Ovary (tissue), 10 donors: ENCODE measurements at places on chromosomes 4 and X.

DNA sequence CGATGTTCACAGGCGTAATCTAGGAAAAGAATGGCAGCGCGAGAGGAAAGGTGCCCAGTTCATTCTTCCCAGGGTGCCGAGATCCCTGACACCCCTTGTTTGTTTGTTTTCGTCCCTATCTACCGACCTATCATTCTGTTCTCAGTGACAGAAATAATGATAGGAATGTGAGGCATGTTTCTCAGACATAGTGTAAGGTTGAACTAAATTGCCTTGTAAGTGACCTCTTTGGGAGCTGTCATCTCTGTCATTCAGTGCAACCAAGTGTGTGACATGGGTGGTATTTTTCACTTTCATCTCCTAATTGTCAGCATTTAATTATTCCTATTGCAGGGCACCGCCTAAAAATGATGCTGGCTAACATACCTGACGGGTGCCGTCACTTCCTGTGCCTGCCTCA is 24.4 kb downstream of the CLDN22 start:
- H3K27me3 ChIP-seq: no peaks in the 10 kb centered on the region
- DNase-seq: no peak
- H3K4me3 ChIP-seq: no peak overlapping the region

DNA sequence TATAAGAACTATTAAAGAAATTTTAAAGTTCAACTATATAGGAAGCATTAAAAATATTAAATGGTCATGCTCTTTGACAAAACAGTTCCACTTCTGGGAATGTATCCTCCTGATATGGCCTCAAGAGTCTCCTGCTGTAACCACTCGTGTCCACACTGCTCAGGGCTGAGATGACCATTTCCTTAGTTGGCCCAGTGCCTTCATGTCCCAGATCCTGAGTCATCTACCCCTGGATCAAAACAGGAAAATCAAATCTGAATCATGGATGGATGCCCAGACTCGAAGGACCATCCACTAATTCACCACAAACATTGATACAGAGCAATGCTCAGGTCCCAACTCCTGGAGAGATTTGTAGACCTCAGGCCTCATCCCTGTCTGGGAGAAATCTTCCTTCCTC is 44.7 kb downstream of the GPRASP3 start:
- H3K27me3 ChIP-seq: no peaks in the 10 kb centered on the region
- DNase-seq: no peak
- H3K4me3 ChIP-seq: no peak overlapping the region
- peaks cover 1% of the 10 kb centered on the region for H3K4me1 ChIP-seq
- H3K27ac ChIP-seq: no peak overlapping the region

DNA sequence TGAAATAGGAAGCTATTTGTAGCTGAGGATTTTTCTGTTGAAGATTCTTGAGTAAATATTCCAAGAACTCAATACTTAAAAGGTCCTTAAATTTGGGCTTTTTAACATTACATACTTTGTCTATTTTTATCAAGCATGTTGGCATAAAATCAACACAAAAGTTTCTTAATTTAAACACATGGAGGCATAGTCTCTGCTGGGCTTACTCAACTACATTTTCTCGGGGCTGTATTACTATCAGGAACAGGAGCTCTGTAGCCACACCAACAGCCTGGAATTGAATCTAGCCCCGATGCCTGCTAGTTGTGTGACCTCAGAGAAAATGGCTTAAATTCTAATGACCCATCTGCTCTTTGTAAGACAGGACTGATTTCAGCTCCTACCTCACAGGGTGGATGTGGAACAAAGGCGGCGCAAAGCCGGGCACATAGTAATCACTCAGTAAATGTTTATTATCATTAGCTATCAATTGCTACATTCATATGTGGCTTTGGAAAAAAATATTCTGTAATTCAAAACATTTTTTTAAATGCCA is 207.0 kb downstream of the NSUN7 start:
- peaks cover 8% of the 10 kb centered on the region for H3K4me1 ChIP-seq
- H3K27me3 ChIP-seq: no peaks in the 10 kb centered on the region
- no peak for DNase-seq
- no peak overlapping the region for H3K4me3 ChIP-seq
- no peak overlapping the region for H3K27ac ChIP-seq

GRCh38 chrX:84469226-84469625 is 33.0 kb downstream of the HDX start:
- no peak overlapping the region for H3K27ac ChIP-seq
- H3K27me3 ChIP-seq: no peaks in the 10 kb centered on the region
- no peak overlapping the region for H3K4me3 ChIP-seq
- H3K36me3 ChIP-seq: no peaks in the 10 kb centered on the region
- DNase-seq: no peak
- no peaks in the 10 kb centered on the region for H3K4me1 ChIP-seq

DNA sequence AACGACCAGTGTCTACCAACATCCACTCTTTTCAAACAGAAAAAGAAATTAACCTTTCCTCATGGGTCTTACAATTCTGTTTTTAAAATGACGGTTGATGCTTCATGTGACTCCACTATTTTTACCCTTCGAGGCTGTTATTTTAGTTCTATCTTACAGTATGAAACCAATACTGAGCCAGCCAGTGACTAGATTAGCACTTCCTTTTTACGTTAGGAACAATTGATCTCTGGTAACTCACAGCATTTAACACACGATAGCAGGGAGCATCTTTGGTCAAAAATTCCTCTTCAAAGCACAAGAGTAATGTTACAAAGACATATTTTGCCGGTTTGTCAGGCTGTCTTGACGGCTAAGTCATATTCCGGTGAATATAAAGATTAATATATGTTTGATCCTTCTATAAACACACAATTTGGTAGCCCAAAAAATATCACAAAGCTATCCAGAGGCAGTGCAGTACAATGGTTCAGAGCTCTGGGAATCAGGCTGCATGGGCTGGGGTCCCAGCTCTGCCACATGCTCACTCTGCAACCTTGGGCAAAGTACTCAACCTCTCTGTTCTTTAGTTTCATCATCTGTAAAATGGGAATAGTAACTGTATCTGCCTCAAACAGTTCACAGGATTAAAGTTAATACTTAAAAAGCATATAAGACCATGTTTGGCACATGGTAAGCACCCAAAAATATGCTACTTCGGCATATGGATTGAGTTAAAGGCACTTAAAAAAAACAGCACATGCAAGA is 62.9 kb upstream of the TXK start:
- H3K27me3 ChIP-seq: no peaks in the 10 kb centered on the region
- DNase-seq: no peak
- H3K4me1 ChIP-seq: no peaks in the 10 kb centered on the region
- H3K27ac ChIP-seq: no peak overlapping the region

DNA sequence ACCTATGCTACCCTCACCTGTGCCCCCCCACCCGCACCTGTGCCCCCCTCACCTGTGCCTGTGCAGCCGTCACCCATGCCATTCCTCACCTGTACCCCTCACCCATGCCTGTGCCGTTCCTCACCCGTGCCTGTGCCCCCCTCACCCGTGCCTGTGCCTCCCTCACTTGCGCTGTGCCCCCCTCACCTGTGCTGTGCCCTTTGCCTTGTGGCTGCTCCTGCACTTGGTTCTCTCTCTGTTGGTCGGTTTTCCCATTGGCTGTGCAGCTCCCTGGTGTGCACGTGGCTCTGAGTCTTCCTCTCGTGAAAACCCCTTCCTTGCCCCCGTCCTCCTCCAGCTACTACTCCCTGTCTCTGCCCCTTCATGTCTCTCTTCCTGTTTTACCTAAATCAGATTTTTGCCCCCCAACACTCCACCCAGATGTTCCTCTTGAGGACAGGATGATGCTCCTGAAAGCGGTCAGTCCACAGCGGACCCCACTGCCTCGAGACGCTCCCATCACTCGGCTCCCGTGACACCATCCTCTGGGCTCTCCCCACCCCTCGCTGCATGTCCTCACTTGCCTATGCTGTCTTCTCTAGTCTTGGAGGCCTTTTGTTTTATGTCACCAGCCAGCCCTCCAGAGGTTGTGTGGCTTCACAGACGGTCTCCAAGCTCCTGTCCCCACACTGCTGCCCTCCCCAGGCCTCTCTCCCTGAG is 6.8 kb downstream of the MAEA start:
- no peak overlapping the region for H3K27ac ChIP-seq
- no peaks in the 10 kb centered on the region for H3K36me3 ChIP-seq
- no peak overlapping the region for H3K4me3 ChIP-seq
- no peak for DNase-seq

DNA sequence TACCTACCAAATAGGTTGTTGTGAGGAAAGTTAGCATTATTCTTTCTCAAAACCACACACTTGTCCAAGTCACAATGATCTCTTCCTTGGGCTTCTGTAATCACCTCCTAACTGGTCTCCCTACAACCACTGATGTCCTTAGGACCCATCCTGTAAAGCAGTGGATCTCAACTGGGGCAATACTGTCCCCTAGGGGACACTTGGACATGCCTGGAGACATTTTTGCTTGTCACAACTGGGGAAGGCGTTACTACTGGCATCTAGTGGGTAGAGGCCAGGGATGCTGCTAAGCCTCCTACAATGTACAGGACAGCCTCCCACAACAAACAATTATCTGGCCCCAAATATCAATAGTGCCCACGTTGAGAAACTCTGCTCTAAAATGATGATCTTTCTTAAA is 118.7 kb upstream of the AP1S2 start:
- no peak overlapping the region for H3K4me3 ChIP-seq
- no peaks in the 10 kb centered on the region for H3K27me3 ChIP-seq
- no peaks in the 10 kb centered on the region for H3K36me3 ChIP-seq
- H3K4me1 ChIP-seq: no peaks in the 10 kb centered on the region
- DNase-seq: no peak

GRCh38 chr4:159282944-159283343 is 180.1 kb downstream of the RAPGEF2 start:
- no peak overlapping the region for H3K27ac ChIP-seq
- H3K36me3 ChIP-seq: no peaks in the 10 kb centered on the region
- no peaks in the 10 kb centered on the region for H3K27me3 ChIP-seq
- no peak overlapping the region for H3K4me3 ChIP-seq
- no peak for DNase-seq

- no peak overlapping the region for H3K27ac ChIP-seq
- H3K4me1 ChIP-seq: no peaks in the 10 kb centered on the region
- no peaks in the 10 kb centered on the region for H3K36me3 ChIP-seq
Observed at GRCh38 chr4:151004222-151004621, 10.9 kb downstream of the LRBA start.

DNA sequence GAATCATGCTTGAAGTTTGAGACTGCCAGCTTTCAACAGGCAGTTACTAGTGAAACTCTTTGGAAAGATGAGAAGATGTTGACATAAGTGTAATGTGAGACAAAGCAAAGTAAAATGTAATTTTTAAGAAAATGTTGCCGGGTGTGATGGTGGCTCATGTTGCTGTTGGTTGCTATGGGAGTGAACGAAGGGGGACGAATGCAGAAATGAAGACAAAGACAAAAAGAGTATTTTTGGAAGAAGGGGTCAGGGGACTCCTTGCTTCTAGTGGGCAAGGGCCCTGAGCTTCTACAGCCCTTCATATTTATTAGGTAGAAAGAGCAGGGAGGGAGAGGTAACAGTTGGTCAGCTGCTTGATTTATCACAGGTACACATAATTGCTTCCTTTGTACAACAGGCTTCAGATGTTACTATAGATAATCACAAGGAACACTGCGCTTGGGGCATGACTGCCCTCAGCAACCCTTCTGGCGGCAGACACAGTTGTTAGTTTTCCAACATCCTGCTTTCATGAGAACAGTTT is 11.9 kb upstream of the UGDH start:
- H3K36me3 ChIP-seq: no peaks in the 10 kb centered on the region
- no peak for DNase-seq
- H3K27me3 ChIP-seq: no peaks in the 10 kb centered on the region
- H3K4me3 ChIP-seq: no peak overlapping the region
- H3K4me1 ChIP-seq: no peaks in the 10 kb centered on the region
- no peak overlapping the region for H3K27ac ChIP-seq

GRCh38 chrX:143621276-143621675 is 14.6 kb downstream of the SLITRK4 start:
- H3K4me1 ChIP-seq: no peaks in the 10 kb centered on the region
- H3K4me3 ChIP-seq: no peak overlapping the region
- H3K27ac ChIP-seq: no peak overlapping the region
- H3K36me3 ChIP-seq: no peaks in the 10 kb centered on the region
- DNase-seq: no peak

- H3K4me3 ChIP-seq: no peak overlapping the region
- H3K27ac ChIP-seq: no peak overlapping the region
- no peak for DNase-seq
- H3K27me3 ChIP-seq: no peaks in the 10 kb centered on the region
Observed at GRCh38 chr4:47617607-47618006, 132.5 kb downstream of the ATP10D start.
